ENCODE measurements at places on chromosomes 7 and 10. TPM values are rescaled to one million over a fixed set of nuclear protein-coding genes. Genes with fewer than 3 reads are reported as not detected.

- H3K36me3 ChIP-seq = no peaks in the 10 kb centered on the region
- H3K27me3 ChIP-seq = no peaks in the 10 kb centered on the region
- DNase-seq = peak; percentile 93
- H3K27ac ChIP-seq = no peak overlapping the region
- no peak overlapping the region for H3K4me3 ChIP-seq
Measured at GRCh38 chr10:71860243-71861029, 9.4 kb upstream of the PSAP start.

- H3K4me3 ChIP-seq = no peak overlapping the region
- DNase-seq = no peak
- no peak overlapping the region for H3K27ac ChIP-seq
- H3K4me1 ChIP-seq = no peaks in the 10 kb centered on the region
Measured at GRCh38 chr7:38105874-38106483, 72.1 kb upstream of the STARD3NL start.

DNA sequence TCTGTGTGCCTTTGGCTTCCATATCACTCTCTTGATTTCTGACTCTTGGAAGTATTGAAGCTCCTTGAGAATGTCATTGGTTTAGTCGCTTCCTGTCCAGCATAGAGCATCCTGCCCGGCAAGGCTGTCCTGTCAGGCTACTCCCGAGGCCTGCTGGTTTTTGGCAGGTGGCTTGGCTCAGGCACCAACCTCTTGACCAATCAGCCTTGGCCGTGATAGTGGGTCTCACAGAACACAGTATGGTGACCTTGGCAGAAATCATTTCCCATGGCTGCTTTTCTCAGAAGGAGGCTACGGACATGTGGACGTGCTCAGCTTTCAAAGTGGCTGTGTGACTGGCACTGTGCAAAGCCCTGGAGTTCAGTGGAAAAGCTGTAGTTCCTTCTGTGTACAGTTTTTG lies 516.9 kb downstream of the REEP3 start:
- H3K4me1 ChIP-seq = no peaks in the 10 kb centered on the region
- no peak for DNase-seq
- H3K27ac ChIP-seq = no peak overlapping the region
- H3K4me3 ChIP-seq = no peak overlapping the region
- no peaks in the 10 kb centered on the region for H3K27me3 ChIP-seq
- no peaks in the 10 kb centered on the region for H3K36me3 ChIP-seq

GRCh38 chr7:69187824-69188333 lies 410.4 kb upstream of the AUTS2 start:
- no peaks in the 10 kb centered on the region for H3K27me3 ChIP-seq
- no peaks in the 10 kb centered on the region for H3K4me1 ChIP-seq
- DNase-seq = no peak
- no peak overlapping the region for H3K27ac ChIP-seq

GRCh38 chr10:103572347-103573204 lies 79.1 kb downstream of the NEURL1 start:
- H3K27ac ChIP-seq = no peak overlapping the region
- no peaks in the 10 kb centered on the region for H3K27me3 ChIP-seq
- no peak for DNase-seq
- no peaks in the 10 kb centered on the region for H3K36me3 ChIP-seq
- no peaks in the 10 kb centered on the region for H3K4me1 ChIP-seq

DNA sequence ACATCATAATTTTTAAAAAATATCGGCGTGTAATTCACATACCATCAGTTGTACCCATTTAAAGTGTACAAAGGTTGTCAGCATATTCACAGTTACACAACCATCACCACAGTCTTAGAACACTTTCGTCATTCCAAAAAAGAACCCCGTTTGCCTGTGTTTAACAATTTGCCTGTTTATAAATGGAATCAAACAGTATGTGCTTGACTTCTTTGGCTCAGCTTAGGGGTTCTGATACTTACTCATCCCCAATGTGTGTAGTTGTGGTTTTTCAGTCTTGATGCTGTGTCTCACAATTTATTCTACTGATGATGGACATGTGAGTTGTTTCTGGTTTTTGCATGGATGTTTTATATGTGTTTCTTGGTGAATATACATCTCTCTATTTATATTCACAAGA lies 50.0 kb downstream of the PRPF18 start:
- no peaks in the 10 kb centered on the region for H3K4me1 ChIP-seq
- no peak overlapping the region for H3K4me3 ChIP-seq

DNA sequence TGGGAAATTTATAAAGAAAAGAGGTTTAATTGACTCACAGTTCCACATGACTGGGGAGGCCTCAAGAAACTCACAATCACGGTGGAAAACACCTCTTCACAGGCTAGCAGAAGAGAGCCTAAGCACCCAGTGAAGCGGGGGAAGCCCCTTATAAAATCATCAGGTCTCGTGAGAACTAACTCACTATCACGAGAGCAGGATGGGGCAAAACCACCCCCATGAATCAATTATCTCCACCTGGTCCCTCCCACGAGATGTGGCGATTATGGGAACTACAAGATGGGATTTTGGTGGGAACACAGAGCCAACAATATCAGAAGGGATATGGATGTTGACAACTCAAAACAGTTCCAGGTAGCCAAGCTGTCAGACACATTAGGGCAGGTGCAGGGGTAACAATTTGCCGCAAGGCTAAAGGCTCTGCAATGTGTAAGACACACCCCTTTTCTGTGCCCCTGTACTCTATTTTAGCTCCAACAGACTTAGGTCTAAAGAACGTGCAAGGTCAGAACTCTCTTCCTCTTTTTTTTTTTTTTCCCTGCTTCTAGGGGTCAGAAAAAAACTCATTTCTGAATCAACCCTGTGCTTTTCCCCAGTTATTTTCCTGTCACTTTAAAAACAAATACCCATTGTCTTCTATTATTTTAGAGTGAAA lies 30.7 kb upstream of the RBM20 start:
- H3K4me3 ChIP-seq = no peak overlapping the region
- H3K27me3 ChIP-seq = no peaks in the 10 kb centered on the region
- no peaks in the 10 kb centered on the region for H3K36me3 ChIP-seq
- H3K4me1 ChIP-seq = peaks cover 4% of the 10 kb centered on the region

- H3K36me3 ChIP-seq = peaks cover 6% of the 10 kb centered on the region
- peak within 1 kb of the TSS; percentile 65 for H3K4me3 ChIP-seq
- no peaks in the 10 kb centered on the region for H3K4me1 ChIP-seq
- DNase-seq = peak; percentile 59
- H3K27me3 ChIP-seq = peaks cover 8% of the 10 kb centered on the region
Measured at GRCh38 chr7:4681886-4682620, at the start of gene FOXK1. Gene FOXK1 (plus strand): TSS chr7:4682295. CDS start chr7:4682309, 14 bp downstream.

GRCh38 chr7:14016950-14017349 lies 27.5 kb upstream of the ETV1 start:
- DNase-seq = no peak
- no peak overlapping the region for H3K27ac ChIP-seq
- no peaks in the 10 kb centered on the region for H3K27me3 ChIP-seq
- H3K4me1 ChIP-seq = no peaks in the 10 kb centered on the region
- H3K36me3 ChIP-seq = no peaks in the 10 kb centered on the region

GRCh38 chr7:66239467-66239856 lies 34.3 kb downstream of the TPST1 start:
- no peaks in the 10 kb centered on the region for H3K4me1 ChIP-seq
- H3K27me3 ChIP-seq = no peaks in the 10 kb centered on the region
- no peak overlapping the region for H3K27ac ChIP-seq
- no peak for DNase-seq

GRCh38 chr10:70954381-70955176 lies 66.2 kb upstream of the PCBD1 start:
- no peaks in the 10 kb centered on the region for H3K27me3 ChIP-seq
- DNase-seq = no peak
- H3K27ac ChIP-seq = no peak overlapping the region
- no peaks in the 10 kb centered on the region for H3K4me1 ChIP-seq
- no peaks in the 10 kb centered on the region for H3K36me3 ChIP-seq

DNA sequence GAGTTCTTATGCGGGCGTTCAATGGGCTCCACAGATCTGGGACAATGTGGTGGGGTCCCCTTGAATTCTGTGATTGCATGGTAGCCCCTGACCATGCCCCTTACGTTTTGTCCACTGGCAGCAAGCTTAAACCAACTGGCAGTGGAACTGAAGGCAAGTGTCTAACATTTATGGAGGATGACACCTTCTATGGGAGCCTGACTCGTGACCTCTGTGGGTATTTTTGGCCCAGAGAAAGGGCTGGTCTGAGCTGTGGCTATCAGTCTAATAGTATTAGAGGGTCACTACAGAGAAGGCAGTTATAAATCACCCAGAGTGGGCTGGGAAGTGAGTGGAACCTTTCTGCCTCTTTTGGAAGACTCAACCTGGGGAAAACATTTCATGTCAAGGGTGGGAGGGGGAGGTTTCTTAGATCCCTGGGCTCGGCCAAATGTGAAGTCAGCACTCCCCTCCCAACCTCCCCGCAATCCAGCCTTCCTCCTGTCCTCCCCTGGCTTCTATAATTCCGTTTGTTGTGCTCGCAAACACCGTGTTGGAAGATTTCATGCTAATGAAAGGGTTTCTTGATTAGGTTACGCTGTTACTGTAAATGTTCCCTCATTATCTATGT lies 322.7 kb downstream of the RPS24 start:
- H3K4me1 ChIP-seq = peaks cover 2% of the 10 kb centered on the region
- no peaks in the 10 kb centered on the region for H3K27me3 ChIP-seq
- no peak overlapping the region for H3K4me3 ChIP-seq

GRCh38 chr10:4637657-4638056 lies 188.3 kb upstream of the AKR1E2 start:
- no peak for DNase-seq
- H3K4me1 ChIP-seq = no peaks in the 10 kb centered on the region
- no peaks in the 10 kb centered on the region for H3K36me3 ChIP-seq
- no peak overlapping the region for H3K4me3 ChIP-seq

DNA sequence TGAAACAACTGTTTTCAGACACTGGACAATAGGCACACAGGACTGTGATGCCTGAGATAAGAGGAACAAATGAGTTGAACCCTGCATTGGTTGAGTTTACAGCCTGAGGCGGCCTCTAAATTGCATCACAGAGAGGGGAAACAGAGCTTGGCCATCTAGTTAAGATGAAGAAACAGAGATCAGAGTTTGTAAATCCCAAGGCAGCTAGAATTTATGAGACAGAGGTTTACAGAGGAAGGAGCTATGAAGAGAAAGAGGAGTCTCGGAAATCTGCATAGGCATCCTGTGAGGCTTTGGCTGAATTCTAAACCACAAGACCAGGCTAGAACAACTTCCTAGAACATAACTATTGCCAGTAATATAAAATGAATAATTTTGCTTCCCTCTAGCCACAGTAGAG lies 41.0 kb upstream of the OIT3 start:
- no peaks in the 10 kb centered on the region for H3K4me1 ChIP-seq
- no peaks in the 10 kb centered on the region for H3K27me3 ChIP-seq
- H3K36me3 ChIP-seq = peaks cover 26% of the 10 kb centered on the region
- no peak overlapping the region for H3K27ac ChIP-seq
- no peak for DNase-seq
- no peak overlapping the region for H3K4me3 ChIP-seq

GRCh38 chr7:104208421-104208780 lies 588 bp upstream of the ORC5 start:
- H3K27me3 ChIP-seq = no peaks in the 10 kb centered on the region
- H3K36me3 ChIP-seq = peaks cover 14% of the 10 kb centered on the region
- H3K4me1 ChIP-seq = no peaks in the 10 kb centered on the region
- no peak for DNase-seq
- no peak overlapping the region for H3K27ac ChIP-seq
- H3K4me3 ChIP-seq = peak overlapping the region; percentile 95

DNA sequence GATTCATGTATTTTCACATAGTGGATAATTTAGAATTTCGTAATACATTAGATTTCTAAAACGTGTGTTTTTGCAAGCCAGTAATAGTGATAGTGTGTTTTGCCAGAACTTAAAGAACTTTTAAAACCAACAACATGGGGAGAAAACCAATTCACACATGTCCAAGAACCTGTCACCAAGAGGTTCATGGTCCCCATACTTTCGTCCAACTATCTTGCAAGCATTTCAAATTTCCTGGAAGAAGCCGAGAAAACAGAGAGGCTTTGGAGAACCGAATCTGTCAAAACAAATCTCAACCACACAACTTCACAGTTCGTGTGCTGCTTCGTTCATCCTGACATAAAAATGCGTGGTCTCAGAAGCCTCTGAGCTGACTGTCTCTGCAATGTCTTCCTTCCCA lies 31.9 kb downstream of the GFRA1 start:
- DNase-seq = no peak
- H3K27me3 ChIP-seq = no peaks in the 10 kb centered on the region
- H3K4me3 ChIP-seq = no peak overlapping the region

GRCh38 chr10:71882813-71883659 lies 32.0 kb upstream of the PSAP start:
- H3K27me3 ChIP-seq = no peaks in the 10 kb centered on the region
- peak; percentile 6 for DNase-seq
- no peaks in the 10 kb centered on the region for H3K36me3 ChIP-seq

DNA sequence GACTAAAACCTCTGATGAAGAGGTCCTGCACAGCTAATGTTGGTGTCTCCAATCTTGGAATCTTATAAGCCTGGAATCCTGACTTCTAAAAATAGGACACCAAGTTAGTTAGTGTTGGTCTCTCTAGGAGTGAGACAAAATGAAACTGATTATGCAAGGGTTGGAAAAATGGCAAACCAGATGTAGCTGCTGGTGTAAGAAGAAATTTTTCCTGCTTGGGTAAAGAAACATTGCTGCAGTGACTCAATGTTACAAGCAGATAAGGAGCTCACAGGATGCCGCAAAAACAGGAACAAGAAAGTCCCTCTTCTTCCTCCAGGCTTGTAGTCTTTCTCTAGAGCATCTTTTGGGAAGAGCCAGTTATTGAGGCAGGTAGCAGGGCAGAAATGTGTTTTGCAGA lies 449.0 kb downstream of the ETV1 start:
- H3K27me3 ChIP-seq = no peaks in the 10 kb centered on the region
- H3K4me3 ChIP-seq = no peak overlapping the region
- no peak for DNase-seq
- H3K4me1 ChIP-seq = no peaks in the 10 kb centered on the region
- no peak overlapping the region for H3K27ac ChIP-seq

DNA sequence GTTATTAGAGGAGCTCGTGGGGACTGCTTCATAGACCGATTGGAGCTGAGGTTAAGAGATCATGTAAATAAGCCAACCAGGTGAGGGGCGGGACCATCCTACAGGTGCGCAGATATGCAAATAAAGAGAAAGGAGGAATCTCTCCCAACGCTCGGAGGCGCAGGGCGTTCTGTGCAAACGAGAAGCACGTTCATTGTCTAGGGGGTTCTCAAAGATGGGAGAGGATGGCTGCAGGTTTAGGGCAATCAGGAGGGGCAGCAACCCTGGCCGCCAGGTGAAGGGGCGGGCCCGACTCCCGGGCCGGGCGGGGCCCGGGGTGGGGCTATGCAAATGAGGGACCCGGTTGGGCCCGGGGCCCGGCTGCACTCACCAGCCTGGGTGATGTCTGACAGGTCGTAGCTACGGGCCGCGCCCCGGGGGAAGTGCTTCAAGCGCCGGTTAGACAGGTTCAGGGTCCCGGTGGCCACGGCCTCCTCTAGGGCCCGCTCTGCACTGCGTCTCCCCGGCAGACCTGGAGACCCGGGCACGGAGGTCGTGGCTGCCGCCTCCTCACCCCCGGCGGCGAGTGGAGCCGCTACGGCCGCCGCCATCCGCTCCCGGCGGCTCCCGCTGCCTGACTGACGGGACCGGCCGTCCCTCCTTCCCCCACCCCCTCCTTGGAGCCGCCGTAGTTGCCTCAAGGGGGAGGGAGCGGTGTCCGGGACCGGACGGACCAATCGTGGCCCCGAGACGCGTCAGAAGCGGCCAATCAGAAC lies at the start of gene LRCH4:
Gene LRCH4 (minus strand): TSS at position 619 of the 755 bp plus-strand sequence. CDS start 29 bp downstream, at position 590.
- no peaks in the 10 kb centered on the region for H3K27me3 ChIP-seq
- peak; percentile 74 for DNase-seq
- peak within 1 kb of the TSS; percentile 90 for H3K4me3 ChIP-seq
- no peak within 1 kb of the TSS for H3K27ac ChIP-seq
- peaks cover 7% of the 10 kb centered on the region for H3K4me1 ChIP-seq
- peaks cover 9% of the 10 kb centered on the region for H3K36me3 ChIP-seq

The CCDC136 gene
- 28.7 TPM for total RNA-seq

The AKR1C4 gene
- total RNA-seq = not detected

The NEUROG3 gene
- not detected for total RNA-seq

The GBX1 gene
- total RNA-seq = not detected

The DLG5 gene
- 67.4 TPM for total RNA-seq
